C1 segment of cervical spinal cord (tissue), 14 donors: ENCODE measurements at places on chromosomes 12 and 14.

- no peak for DNase-seq
Observed at GRCh38 chr12:6796576-6796975, 7.2 kb downstream of the CD4 start.

DNA sequence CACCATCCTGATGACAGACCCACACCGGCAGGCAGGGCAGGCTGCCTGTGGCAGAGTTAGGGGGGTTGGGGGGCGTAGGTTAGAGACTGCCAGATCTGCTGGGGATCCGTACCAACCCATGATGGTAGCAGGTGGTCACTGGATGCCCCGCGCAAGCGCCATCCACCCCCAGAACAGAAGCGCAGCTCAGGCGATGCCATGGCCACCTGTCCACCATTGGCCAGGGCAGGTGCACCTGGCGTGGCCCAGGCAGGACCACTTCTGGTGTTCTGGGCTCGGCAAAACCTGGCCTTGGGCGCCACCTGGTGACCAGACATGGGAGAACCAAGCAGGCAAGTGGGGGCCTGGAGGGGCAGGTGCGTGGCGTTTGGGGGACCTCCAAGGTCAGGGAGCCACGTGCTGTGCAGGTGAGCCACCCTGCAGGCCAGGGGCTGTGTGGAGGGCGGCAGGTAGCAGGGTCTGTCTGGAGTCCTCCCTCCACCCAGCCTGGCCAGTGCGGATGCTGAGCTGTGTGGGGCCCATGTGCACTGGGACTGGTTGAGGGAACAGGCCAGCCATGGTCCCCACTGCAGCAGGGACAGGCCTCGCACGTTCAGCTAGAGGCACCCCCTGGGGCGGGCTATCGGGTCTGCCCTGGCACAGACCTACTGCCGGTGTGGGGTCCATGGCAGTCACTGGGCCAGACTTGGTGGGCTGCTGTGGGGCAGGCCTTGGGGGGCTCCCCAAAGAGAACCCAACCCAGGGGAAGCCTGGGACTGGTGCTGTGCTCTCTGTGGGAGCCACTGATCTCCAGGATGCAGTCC, 15.6 kb downstream of the BAG5 start:
- DNase-seq, result peak; percentile 82

- DNase-seq, result no peak
Observed at GRCh38 chr12:132205271-132206045, 61.2 kb downstream of the NOC4L start.

DNA sequence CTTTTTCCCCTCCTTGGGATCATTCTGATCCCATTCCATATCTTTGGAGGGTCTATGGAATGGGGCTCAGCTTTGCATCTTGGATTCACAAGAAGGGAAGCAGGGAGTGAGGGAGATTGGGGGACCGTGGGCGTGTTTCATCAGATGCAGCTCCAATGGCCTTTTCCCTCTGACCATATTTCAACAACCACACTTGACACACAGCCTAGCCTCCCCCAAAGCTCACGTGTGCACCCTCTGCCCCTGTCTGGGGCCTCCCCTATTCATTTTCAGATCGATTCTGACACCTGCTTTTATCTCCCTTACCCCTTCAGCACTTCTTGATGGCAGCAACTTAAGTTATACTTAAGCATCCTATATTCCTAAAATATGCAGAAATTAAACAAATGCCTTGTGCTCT, 126.6 kb downstream of the CHST11 start:
- DNase-seq, result no peak

- DNase-seq, result peak; percentile 11
Observed at GRCh38 chr12:22312336-22312735, 22.2 kb downstream of the ST8SIA1 start.

DNA sequence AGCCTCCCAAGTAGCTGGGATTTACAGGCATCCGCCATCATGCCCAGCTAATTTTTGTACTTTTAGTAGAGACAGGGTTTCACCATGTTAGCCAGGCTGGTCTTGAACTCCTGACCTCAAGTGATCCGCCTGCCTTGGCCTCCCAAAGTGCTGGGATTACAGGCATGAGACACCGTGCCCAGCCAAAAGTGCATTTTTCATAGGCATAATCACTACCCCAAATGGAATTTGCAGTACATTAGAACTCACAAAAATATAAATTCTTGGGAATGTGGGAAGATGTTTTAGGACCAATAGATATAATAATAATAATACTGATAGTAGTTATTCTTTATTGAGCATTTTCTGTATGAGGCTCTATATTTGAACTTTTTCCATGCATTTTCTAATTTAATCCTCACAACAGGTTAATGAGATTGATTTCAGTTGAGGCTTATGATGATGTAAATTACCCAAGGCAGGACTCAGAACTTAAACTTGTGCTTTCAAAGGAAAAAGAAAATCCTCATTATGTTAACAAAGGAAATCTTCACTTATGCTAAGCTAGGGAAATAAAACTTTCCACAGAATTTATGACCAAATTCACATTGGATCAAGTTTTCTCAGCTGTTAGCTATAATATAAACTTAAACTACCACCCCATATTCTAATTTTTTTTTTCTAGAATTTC, 121.6 kb downstream of the SRGAP1 start:
- no peak for DNase-seq
